Right atrium auricular region (tissue), 2 donors: ENCODE measurements at places on chromosomes 2 and 18. TPM values are rescaled to one million over a fixed set of nuclear protein-coding genes. Genes with fewer than 3 reads are reported as not detected.

GRCh38 chr2:197256021-197256420 is 54.6 kb downstream of the ANKRD44 start:
- DNase-seq = no peak

- no peak for DNase-seq
Measured at GRCh38 chr18:48762022-48762421, 188.7 kb downstream of the SMAD7 start.

- no peak for DNase-seq
Measured at GRCh38 chr2:136402281-136402680, 284.3 kb upstream of the CXCR4 start.

DNA sequence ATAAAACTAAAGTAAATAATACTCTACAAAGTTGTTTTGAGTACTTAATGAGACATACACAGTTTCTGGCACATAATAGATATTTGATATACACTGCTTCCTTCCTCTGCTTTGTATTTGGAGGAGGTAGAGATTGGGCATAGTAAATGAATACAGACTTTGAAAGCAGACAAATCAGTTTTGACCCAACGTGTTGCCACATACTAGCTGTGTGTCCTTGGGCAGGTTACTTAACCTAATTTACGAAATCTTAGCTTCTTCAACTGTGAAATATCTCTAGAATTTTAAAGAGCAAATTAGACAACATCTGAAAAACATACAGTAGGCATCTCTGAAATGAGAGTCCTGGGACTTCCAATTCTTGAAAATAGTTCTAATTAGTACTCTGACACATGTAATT is 425.4 kb downstream of the TGIF1 start:
- no peak for DNase-seq

The TSPYL6 gene
- not detected for total RNA-seq

The EDAR gene
- not detected for total RNA-seq

The IL37 gene
- not detected for total RNA-seq

GRCh38 chr2:45919160-45919650 is 267.7 kb downstream of the PRKCE start:
- DNase-seq = no peak
